ENCODE measurements at places on chromosomes 6 and 20.

DNA sequence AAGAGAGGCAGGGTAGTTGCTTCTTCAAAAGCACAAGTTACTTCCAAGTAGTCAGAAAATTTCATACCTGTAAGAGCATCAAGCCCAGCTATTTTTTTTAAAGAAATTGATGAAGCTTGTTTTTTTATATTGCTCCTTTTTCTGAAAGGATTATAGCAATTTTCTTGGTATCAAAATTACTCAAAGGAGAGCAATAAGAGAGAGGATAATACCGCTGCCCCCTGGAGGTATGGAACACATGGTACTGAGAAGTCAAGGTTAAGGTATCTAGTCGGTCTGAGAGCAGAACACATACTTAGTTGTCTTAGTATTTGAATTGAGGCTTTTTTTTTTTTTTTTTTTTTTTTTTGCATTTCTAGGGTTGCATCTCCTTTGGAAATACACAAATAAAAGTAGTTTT is 59.4 kb downstream of the ADGRF5 start:
- peak; percentile 4 for DNase-seq

DNA sequence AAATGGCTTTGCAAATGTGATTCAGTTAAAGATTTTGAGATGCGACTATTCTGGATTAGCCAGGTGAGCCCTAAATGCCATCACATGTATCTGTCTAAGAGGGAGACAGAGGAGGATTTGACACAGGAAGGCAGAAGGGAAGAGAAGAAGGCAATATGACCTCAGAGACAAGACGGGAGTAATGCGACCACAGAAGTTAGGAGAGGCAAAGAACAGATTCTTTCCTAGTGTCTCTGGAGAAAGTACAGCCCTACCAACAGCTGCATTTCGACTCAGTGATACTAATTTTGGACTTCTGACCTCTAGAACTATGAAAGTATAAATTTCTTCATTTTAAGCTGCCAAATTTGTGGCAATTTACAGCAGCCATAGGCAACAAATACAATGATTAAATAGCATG is 24.2 kb upstream of the TPD52L1 start:
- DNase-seq: no peak

- peak; percentile 86 for DNase-seq
Observed at GRCh38 chr6:29702519-29703103, 20.6 kb upstream of the HLA-F start.

DNA sequence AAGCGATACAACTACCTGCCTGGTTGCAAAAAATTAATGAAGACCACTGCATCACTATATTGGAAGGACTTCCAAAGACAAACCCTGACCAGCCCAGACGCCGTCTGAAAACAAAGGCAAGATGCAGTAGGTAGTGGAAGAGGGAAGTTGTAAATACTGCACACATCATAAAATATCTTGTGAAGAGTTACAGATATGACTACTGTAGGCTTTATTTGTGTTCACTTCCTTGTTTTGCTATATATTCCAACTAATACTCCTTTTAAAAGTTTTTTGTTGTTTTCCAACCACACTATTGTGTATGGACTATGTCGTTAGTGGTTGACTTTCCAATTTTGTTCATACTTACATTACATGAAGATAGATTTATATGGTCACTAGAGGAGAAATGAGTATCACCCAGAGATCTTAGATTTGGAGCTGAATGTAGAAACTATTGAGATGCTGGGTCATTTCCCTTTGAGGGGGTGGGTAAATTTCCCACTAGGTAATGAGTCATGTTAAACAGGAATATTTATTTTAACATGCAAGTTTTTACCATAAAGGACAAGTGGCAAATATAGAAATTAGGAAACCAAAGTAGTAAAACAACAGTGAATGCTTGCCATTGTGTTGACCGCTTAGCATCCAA is 16.6 kb upstream of the TXLNB start:
- no peak for DNase-seq

DNA sequence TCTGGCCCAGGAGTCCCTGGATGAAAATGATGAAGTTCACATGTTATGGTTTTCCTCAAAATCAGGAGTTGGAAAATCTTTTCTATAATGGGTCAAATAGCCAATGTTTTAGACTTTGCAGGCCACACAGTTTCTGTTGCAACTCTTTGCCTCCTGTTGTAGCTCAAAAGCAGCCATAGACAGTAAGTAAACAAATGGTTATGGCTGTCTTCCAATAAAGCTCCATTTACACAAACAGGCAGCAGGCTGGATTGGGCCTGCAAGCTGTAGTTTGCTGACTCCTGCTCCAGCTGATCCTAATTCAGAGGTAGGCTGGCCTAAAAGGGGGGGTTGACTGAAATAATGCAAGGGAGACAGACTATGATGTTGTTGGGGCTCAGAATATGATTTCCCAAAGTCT is 33.0 kb downstream of the METTL24 start:
- DNase-seq: no peak

GRCh38 chr20:9348747-9349146 is 165.6 kb upstream of the LAMP5 start:
- DNase-seq: no peak

GRCh38 chr6:150372051-150372450 is 3.2 kb downstream of the IYD start:
- no peak for DNase-seq

GRCh38 chr6:163637524-163637923 is 223.0 kb downstream of the QKI start:
- no peak for DNase-seq

GRCh38 chr6:135162678-135163439 is 18.2 kb upstream of the MYB start:
- DNase-seq: peak; percentile 64

GRCh38 chr6:16399158-16399557 is 160.8 kb downstream of the GMPR start:
- DNase-seq: no peak

GRCh38 chr6:135250751-135251497 is 69.8 kb downstream of the MYB start:
- DNase-seq: no peak

DNA sequence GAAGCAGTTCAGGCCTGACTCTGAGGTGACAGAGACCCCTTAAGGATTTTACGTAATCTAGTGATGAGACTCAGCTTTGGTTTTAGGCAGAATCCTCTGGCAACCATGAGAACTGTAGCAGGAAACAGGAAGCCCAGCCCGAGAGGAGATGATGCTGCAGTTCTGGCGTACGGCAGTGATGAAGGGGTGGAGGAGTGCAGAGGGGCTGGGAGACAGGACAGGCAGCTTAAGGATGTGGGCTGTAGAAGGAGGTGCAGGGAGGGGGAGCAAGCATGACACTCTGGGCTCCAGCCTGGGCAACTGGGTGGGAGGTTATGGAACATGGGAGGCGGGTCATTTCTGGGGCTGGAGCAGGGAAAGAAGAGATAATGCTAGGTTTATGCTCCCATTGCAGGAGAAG is 67.1 kb downstream of the LRFN2 start:
- no peak for DNase-seq

DNA sequence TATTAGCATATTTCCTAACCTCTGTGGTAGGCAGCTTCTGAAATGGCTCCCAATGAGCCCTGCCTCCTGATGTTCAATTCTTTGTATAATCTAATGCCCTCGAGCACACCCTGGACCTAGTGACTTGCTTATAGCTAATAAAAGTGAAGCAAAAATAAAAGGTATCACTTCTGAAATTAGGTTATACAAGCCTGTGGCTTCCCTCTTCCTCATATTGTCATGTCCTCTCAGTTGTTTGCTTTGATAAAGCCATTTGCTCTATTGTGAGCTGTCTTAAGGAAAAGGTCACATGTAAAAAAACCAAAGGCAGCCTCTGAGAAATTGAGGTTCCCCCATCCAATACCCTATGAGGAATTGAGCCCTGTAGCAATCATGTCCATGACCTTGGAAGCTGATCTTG is 442.1 kb upstream of the ADGRB3 start:
- no peak for DNase-seq

- no peak for DNase-seq
Observed at GRCh38 chr20:32973077-32973717, 31.0 kb downstream of the SUN5 start.

GRCh38 chr6:52663120-52663935 is 7.6 kb upstream of the TMEM14A start:
- peak; percentile 55 for DNase-seq

- no peak for DNase-seq
Observed at GRCh38 chr6:150112233-150112632, 30.6 kb upstream of the PPP1R14C start.

DNA sequence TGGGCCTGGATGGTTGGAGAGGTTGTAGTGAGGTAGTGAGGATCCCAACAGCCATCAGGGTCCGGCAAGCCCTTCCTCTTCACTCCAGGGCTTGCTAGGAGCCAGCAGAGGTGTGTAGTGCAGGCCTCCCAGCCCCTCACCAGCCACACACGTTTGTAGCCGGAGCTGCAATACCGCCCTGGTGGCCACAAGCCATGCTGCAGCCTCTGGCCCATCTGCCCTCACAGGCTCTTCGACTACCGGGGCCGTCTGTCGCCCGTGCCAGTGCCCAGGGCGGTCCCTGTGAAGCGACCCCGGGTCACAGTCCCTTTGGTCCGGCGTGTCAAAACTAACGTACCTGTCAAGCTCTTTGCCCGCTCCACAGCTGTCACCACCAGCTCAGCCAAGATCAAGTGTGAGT is 36.4 kb downstream of the EIF2S2 start:
- no peak for DNase-seq

- DNase-seq: no peak
Observed at GRCh38 chr6:134123666-134124208, 71.3 kb upstream of the SLC2A12 start.

DNA sequence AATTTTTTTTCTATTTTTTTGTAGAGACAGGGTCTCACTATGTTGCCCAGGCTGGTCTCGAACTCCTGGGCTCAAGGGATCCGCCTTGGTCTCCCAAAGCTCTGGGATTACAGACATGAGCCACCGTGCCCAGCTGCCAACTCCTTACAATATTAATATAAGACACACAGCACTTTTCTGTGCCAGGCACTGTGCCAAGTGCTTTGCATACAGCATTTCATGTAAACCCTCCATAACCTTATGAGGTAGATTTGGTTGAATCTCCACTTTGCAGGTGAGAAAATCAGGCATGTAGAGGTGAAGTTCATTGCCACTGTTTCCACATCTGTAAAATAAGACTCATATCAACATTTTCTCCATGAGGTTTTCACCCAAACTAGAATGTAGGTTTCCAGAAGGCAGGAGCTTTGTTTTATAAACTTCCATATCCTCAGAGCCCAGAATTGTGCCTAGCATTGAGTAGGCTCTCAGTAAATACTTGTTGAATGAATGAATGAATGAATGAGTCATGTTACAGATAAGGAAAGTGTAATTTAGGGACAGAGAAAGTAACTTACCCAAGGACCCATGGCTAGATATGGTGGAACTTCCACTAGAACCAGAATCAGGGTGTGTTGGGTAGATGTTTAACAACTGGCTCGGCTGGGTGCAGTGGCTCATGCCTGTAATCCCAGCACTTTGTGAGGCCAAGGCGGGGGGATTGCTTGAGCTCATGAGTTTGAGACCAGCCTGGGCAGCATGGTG is 3.0 kb upstream of the CTNNBL1 start:
- no peak for DNase-seq
